H1 (cell line): ENCODE measurements at places on chromosomes 4 and X.

- DNase-seq = no peak
These were observed 37.2 kb downstream of the ABLIM2 start for GRCh38 chr4:8121292-8122015.

GRCh38 chr4:151043803-151044515 is 28.9 kb upstream of the LRBA start:
- DNase-seq = no peak

DNA sequence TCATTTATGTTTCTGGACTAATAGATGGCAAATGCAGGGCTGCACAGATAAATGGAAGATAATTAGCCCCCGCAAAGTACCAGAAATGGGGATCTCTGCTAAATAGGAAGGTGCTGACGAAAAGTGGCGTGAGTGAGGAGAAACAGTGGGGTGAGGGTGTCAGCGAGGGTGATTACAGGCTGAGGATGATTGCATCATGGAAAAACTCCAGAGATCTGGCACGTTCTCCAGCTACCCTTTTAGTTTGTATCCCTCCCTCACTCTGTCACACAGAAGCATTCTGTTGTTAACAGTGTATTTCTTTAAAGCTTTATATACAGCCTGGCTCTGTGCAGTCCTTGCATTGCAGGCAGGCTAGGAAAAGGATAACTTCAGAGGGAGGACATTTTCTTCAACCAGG is 309.6 kb upstream of the DDX53 start:
- DNase-seq = no peak

GRCh38 chrX:103253608-103254007 is 1.3 kb downstream of the TCEAL8 start:
- DNase-seq = no peak

DNA sequence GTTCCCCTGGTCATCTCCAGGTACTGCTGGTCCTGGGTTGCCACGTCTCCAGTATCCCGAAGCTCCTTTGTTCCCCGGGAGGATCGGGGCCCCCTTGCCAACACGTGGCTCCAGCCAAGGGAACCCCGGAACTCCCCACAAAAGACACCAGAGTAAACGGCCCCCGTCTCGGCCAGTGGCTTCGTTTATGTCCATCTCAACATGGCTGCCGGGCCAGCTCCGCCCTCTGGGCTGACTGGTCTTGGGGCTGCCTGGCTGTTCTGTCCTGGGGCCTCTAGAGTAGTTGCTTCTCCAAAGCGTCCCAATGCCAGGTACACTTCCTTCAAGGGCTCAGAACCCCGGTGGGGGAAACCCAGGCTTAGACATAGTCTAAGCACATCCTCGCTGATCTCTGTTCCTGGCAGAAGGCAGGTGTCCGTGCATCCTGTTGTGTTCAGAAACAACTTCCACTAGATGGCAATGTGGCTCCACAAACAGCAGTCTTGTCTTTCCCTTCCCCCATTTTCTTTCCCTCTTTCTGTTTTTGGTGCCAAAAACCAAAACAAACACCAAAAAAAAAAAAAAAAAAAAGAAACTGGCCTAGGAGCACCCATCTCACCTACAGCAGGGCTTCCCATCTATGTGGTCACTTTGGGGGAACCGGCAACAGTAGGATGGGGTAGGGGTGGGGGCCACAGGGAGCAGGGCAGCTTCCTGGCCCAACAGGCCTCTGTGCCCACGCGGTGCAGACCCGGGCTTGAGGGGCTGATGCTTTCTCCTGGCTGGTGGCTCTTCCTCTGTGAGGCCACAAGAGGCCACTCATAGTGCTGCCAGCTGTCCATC is 35.3 kb downstream of the NBDY start:
- DNase-seq = peak; percentile 53

- DNase-seq = no peak
These were observed 570.8 kb downstream of the PRR32 start for GRCh38 chrX:127390316-127390715.

DNA sequence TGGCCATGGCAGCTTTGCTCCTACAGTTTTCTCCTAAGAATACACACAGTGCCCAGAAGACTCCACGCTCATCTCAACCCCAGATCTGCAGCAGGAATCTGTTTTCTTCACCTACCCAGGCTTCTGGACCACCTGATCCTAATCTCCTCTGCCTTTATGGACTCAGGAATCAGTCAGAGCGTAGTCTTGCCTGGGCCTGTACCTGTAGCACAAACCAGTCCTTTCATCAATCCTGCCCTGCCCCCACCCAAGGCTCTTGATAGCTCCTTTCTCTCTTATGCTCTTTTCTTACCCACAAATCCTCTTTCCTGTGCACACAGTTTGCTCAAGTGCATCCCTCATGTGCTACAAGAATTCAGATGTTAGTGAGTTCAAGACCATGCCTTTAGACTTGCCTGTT is 89.7 kb downstream of the ZNF718 start:
- DNase-seq = no peak

GRCh38 chr4:115332078-115332477 is 218.7 kb upstream of the NDST4 start:
- DNase-seq = no peak
